Mesendoderm (in vitro differentiated cells): ENCODE measurements at places on chromosomes 4 and X.

GRCh38 chr4:13537011-13537831 lies 7.1 kb downstream of the NKX3-2 start:
- DNase-seq, result no peak

GRCh38 chrX:9396930-9397329 lies 67.9 kb upstream of the TBL1X start:
- DNase-seq, result no peak

DNA sequence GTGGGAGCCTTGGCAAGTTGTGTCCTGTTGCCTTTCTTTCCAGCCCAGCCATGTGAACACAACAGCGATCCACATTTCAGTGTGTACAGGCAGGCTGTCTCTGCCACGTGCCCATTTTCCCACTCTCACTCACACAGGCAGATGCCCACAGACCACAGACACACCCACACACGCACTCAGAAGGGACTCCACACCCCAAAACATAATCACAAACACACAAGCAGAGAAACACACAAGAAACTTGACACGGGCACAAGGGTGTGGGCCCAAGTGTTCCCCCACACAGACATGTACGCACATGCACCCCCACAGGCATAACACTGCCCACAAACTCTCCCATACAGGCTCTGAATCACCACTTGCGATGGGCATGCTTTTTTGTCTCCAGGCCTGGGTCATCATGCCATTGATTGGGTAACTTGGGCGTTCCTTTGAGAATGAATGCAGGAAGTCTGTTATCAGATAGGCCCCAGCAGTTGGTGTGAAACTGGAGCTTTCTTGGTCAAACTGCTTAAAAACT lies 84.3 kb downstream of the NBDY start:
- peak; percentile 78 for DNase-seq

GRCh38 chrX:16239211-16239610 lies 71.9 kb downstream of the MAGEB17 start:
- no peak for DNase-seq

- DNase-seq, result no peak
Measured at GRCh38 chrX:30665471-30665870, 12.2 kb downstream of the GK start.

GRCh38 chr4:7192252-7193029 lies at the start of gene SORCS2:
Gene SORCS2, plus strand, starts transcription at chr4:7192538.
- peak; percentile 70 for DNase-seq

DNA sequence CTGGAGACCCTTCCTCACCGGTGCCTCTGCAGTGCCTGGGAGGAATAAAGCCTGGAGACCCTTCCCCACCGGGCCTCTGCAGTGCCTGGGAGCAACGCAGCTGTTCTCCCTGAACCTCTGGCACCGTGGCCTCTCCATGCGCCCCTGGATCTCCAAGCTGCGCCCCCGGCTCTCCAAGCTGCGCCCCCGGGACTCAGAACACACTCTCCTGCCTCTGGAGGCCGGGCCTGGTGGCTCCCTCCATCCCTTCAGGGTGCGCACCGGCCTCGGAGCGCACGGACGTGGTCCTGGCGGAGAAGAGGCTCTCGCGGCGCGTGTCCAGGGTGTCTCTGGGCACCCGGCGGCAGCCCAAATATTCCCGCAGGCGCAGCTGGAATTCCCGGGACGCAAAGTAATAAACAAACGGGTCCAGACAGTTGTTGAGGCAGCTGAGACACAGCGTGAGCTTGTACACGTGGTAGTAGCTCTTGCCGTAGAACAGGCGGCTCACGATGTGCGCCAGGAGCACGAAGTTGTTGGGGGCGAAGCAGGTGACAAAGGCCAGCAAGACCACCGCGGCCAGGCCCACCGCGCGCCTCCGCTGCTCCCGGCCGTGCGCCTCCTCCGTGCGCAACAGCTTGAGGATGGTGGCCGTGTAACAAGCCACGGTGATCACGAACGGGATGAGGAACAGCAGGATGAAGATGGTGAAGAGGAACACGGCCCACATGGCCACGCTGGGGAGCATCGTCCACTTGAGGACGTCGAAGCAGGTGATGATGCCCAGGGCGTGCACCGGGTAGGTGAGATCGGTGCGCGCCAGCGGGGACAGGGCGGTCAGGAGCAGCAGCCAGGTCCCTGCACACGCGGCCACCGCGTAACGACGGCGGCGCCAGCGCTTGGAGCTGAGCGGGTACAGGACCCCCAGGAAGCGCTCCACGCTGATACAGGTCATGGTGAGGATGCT lies 12.8 kb upstream of the ASMTL start:
- DNase-seq, result no peak

- no peak for DNase-seq
Measured at GRCh38 chr4:15376145-15376544, 51.7 kb upstream of the C1QTNF7 start.

GRCh38 chr4:163484906-163485305 lies 9.6 kb upstream of the TMA16 start:
- peak; percentile 78 for DNase-seq

- DNase-seq, result no peak
Measured at GRCh38 chrX:20227116-20227515, 39.6 kb downstream of the RPS6KA3 start.

- DNase-seq, result no peak
Measured at GRCh38 chrX:46152756-46153155, 392.5 kb downstream of the ZNF674 start.

- DNase-seq, result peak; percentile 65
Measured at GRCh38 chr4:38868059-38868960, 704 bp downstream of the FAM114A1 start.

GRCh38 chrX:5595570-5595969 lies 633.1 kb downstream of the NLGN4X start:
- DNase-seq, result no peak

GRCh38 chr4:7987148-7987989 lies 47.7 kb upstream of the AFAP1 start:
- DNase-seq, result peak; percentile 87

DNA sequence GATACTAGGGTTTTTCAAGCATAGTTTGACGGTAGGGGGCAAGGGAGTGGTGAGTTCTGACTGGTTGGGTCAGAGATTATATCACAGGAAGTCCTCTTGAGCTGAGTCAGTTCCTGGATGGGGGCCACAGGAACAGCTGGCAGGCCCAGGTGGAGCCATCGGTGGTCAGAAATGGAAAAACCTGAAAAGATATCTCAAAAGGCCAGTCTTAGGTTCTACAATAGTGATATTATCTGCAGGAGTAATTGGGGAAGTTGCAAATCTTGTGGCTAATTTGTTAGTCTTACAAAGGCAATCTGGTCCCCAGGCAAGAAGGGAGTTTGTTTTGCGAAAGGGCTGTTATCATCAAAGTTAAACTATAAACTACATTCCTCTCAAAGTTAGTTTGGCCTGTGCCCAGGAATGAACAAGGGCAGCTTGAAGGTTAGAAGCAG lies 159.3 kb downstream of the PTCHD1 start:
- peak; percentile 38 for DNase-seq

DNA sequence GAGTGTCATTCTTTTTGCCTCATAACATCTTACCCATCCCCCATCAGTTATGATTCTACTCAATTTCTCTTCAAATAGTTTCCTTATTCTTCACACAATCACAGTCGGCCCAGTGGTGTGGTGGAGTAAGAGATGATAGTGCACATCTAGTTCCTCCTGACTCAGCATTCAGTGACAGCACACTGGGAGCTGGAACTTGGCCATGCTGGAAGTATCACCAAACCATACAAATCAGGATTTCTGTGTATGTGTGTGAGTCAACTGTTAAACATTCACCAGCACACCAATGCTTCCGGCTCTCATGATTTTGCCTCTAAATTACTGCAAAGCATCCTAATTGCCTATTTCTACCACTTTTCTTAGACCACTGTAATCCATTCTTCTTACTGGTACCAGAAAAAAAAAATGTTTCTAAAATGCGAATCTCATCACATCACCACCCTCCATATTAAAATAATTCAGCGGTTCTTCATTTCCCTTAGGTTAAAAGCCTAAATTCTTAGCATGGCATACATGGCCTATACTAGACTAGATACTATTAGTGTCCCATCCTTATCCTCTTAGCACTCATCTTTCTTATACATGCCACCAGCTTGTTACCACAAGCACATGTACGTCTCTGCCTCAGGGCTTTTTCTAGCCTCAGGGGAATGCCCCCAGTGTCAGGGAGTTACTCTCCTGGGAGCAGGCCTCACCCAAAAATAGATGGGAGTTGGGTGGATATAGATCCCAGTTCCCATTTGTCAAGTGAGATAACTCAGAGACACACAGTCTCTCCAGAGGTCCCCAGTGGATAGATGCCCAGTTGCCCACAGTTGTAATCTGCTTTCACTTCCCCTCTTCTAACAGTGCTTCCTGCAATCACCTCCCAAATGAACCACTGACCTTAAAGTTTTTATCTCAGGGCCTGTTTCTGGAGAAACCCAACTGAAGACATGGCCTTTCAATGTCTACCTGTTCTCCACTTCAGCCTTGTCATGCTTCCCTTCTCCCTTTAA lies 49.2 kb upstream of the DDX53 start:
- DNase-seq, result no peak

GRCh38 chrX:153372949-153373348 lies 28.2 kb downstream of the PNMA6E start:
- DNase-seq, result no peak

- no peak for DNase-seq
Measured at GRCh38 chrX:1524874-1525582, 12.0 kb downstream of the P2RY8 start.

DNA sequence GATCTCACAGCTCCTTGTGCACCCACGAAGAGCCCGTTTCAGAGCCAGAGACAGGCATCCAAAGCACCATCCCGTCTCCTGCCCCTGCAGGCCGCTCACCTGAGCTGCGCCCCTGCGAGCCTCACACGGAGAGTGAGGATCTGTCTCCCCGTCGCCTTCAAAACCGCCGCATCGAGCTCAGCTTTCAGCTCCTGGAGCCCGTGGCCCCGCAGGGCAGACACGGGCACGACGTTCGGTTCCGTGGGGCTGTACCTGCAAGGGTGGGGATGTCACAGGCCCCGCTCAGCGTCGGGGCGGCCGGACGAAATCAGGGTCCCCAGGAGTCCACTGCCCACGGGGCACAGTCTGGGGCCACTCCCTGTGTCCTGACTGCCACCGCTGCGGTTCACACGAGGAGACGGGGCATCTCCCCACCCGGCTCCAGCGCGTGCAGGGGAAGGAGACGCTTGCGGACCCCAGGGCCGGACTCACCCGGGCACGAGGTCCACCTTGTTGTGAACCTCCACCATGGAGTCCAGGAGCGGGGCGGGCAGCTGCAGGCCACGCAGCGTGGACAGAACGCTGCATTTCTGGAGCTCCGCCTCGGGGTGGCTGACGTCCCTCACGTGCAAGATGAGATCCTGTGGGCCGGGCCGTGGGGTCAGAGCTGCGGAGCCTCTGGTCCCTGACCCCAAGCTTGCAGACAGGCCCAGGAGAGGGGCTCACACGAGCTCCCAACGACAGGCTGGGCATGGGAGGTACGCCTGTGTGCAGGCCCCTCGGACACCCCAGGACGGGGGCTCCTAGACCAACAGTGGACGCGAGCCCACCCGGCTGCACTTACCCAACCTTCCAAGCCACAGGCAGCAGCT lies 11.1 kb downstream of the GTPBP6 start:
- no peak for DNase-seq

- peak; percentile 74 for DNase-seq
Measured at GRCh38 chrX:150544222-150544787, 24.1 kb upstream of the MTM1 start.

GRCh38 chr4:169070071-169070894 lies 60.2 kb upstream of the CBR4 start:
- peak; percentile 97 for DNase-seq

GRCh38 chr4:85210353-85210752 lies 243.9 kb upstream of the WDFY3 start:
- no peak for DNase-seq

- peak; percentile 89 for DNase-seq
Measured at GRCh38 chr4:94548571-94548970, 96.8 kb downstream of the PDLIM5 start.

DNA sequence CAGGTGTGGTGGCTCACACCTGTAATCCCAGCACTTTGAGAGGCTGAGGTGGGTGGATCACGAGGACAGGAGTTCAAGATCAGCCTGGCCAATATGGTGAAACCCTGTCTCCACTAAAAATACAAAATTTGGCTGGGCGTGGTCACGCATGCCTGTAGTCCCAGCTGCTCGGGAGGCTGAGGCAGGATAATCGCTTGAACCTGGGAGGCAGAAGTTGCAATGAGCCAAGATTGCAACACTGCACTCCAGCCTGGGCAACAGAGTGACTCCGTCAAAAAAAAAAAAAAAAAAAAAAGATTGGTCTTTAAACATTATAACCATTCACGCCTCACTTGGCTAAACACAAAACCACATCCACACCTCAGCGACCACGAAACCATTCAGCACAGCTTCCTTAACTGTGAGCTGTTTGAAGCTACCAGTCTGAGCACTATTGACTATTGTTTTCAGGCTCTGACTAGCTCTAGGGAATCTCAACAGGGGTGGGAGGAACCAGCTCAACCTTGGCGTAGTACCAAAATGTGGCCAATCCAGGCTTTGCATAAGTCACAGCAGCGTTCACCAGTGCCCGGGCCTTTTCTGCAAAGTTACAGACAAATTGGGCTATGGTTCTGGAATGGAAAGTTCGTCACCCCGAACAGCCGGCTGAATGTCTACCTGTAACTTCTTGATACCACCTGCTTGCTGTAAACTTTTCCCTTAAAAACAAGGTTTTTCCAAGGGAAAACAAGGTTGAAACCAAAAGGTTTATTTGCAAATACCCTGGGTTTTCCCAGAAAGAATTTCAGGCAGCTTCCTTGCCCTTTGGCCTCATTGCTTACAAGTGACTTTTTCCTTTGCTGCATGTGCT lies 73.6 kb upstream of the DHX15 start:
- peak; percentile 75 for DNase-seq

DNA sequence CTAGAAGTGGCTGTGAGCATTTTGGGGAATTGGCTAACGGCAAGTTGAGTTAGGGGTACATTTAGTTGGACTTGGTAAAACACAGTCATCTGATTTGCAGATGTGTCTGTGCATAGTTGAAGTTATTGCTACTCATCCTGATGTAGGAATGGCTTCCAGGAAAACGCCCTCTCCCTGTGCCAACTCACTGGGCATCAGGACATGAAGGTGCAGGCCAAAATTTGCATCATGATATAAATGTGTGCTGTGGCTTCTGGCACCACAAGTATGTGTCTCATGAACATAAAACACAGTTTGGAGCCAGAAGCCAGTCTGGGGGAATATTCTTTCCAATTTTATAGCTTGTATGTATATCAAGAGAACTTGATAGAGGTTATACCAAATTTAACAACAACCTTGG lies 54.2 kb upstream of the CBR4 start:
- DNase-seq, result no peak

GRCh38 chr4:131613086-131613823 lies 1535.8 kb upstream of the PCDH10 start:
- DNase-seq, result no peak
